ENCODE measurements at places on chromosomes 1 and 21.

DNA sequence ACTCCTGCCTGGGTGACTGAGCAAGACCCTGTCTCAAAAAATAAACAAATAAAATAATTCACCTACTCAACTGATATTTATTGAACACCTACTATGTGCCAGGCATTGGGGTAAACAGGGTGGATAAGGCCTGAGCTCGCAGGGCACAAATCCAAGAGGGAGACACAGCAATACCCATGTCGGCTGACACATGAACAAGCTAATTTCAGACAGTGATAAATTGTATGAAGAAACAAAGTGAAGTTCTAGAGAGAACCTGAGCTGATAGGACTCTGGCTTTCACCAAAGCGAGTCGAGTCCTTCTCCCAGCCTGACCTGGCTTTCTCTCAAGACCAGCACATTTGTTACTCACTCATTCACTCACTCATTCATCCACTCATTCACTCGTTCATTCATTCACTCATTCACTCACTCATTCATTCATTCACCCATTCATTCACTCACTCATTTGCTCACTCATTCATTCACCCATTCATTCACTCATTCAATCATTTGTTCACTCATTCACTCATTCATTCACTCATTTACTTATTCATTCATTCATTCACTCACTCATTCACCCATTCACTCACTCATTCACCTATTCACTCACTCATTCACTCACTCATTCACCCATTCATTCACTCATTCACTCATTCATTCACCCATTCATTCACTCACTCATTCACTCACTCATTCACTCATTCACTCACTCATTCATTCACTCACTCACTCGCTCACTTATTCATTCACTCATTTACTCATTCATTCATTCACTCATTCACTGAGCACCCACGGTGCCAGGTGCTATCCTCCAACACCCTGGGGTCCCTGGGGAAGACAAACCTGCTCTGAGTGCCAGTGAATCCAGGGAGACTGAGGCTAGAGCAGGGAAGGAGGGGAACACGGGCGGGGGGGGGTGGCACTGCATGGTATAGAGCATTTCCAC, 37.4 kb upstream of the CASZ1 start:
- no peak for DNase-seq

DNA sequence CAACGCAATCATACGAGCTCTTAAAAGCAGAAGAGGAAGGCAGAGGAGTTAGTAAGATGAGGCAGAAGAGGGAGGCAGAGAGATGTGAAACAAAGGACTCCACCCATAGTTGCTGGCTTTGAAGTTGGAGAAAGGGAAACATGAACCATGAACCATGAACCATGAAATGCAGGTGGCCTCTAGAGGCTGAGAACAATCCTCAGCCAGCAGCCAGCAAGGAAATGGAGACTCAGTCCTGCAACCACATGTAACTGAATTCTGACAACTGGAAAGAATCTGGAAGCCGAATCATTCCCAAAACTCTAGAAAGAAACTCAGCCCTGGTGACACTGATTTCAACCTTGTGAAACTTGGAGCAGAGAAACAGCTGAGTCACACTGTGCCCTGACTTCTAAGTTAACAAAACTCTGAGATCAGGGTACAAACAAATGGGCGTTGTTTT, 10.1 kb downstream of the DIPK1A start:
- peak; percentile 77 for DNase-seq

- DNase-seq = no peak
These were observed 36.3 kb upstream of the PODN start for GRCh38 chr1:53025769-53026112.

DNA sequence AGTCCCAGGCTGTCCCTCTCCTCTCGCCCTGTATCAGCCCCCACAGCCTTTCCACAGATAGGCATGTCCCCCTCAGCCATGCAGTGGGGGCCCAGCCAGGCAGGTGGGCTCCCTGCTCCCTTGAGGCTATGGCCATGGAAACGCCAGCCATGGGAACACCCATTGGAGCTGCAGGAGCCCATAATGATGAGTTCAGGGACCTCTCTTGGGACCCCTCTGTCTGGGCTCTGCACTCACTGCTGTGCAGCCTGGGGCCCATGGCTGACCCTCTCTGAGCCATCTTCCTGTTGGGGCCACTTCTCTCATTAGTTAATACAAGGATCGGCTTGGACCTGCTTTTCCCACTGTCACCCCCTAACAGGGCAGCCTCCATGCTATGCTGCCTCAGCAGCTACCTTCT, 33.2 kb downstream of the WNT3A start:
- DNase-seq = no peak

GRCh38 chr1:204989266-204990058, 53.5 kb upstream of the CNTN2 start:
- DNase-seq = peak; percentile 34

Measured in AG09319 (cell line).